Epithelial cell of prostate (primary cell): ENCODE measurements at places on chromosomes 2 and 18.

GRCh38 chr18:7338846-7339245, 108.0 kb downstream of the LRRC30 start:
- no peak for DNase-seq

GRCh38 chr18:6010284-6010683, 115.0 kb upstream of the TMEM200C start:
- DNase-seq = no peak

GRCh38 chr2:167692191-167692590, 555.2 kb downstream of the STK39 start:
- no peak for DNase-seq

DNA sequence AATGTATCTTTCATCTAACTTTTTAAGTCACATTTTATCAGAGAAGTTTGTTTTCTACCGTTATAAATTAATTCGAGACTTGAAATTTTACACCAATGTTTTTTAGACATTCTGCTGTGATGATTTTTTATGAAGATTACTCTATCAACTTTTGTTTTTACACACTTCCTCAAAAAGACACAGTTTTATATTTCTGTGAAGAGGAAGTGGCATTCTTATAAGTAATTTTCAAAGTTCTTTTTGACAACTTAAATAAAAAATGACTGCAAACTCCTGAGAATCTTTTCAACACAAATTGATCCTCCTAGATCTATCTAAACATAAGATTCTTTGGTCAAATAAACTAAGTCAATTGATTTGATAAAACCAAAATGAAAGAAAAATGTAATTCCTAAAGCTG, 13.7 kb downstream of the ANKRD44 start:
- DNase-seq = no peak

DNA sequence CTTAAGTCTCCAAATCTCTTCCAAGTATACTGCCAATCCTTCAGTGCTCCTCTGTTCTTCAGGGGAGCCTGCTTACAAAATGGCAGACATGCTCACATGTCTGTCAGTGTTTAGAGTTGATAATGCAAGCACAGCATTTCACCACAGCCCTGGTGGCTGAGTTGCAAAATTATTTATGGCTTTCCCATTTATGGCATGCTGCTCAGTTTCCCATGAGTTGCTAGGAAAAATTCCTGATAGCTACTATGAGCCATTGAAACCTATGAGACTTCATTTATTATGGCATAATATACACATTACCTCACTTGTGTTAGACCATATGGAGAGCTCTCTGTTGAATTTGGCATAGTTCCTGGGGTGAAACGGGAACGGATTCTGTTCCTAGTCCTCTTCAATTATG, 448.7 kb upstream of the TCF4 start:
- no peak for DNase-seq

GRCh38 chr2:176234156-176234555, 35.1 kb upstream of the MTX2 start:
- DNase-seq = no peak

DNA sequence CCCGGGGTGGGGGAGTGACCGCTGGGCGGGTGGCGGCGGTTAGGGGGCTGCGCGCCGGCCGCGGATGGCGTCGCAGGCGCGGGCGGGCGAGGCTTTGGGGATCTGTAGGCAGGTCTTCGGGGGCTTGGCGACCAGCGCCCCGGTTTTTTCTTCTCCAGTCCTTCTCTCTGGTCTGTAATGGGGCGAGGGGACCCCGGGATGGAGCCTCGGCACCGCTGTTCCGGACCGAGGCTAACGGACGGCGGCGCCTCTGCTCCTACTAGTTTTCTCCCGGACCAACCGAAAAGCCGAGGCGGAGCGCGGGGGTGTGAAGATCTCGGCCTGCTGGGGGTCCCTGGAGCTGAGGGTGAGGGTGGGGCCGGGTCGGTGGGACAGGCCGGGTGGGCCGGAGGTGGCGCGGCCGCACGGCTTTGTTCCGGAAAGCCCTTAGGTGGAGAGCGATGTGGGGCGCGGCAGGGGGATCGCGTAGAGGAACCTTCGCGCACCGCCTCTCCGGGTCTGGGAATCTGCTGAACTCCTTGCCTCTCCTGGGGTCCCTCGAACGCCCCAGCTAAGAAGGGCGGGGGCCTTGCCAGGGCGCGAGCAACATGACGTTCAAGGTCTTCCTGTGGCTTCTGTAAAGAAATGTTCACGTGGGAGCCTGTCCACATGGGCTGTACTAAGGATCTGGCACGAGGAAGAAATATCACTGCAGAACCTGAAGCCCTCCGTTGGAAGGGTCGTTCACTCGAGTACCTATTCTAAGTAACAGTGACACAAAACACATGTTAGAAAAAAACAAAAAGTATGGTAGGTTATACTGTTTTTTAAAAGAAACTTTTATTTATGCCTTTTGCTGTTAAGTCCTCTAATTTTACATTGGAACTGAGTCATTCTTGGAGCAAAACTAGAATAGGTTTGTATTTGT, 861 bp downstream of the SLC39A10 start:
- no peak for DNase-seq

GRCh38 chr2:99636144-99637034, 146.6 kb upstream of the REV1 start:
- DNase-seq = no peak

- DNase-seq = no peak
Measured at GRCh38 chr2:5954509-5954908, 262.3 kb downstream of the SOX11 start.

GRCh38 chr2:19643117-19643518, 258.7 kb downstream of the TTC32 start:
- DNase-seq = no peak

- no peak for DNase-seq
Measured at GRCh38 chr2:69483696-69484095, 46.5 kb upstream of the NFU1 start.

DNA sequence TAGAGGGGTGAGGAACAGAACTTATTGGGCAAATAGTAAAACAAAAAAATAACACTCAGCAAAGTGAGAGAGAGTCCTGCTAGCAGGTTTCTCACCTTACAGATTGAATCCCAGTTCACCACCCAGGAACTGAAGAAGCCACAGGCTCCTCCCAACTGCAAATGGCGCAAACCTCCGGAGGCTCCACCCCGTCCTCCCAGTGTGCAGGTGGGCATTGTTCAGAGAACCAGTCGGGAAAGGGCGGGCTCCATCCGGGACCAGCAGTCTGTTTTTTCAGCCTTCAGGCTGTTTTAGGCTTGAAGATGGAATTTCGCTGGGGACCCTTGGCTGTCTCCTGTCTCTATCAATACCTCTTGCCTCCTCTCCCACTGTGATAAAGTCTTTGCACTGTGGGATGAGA, 317.5 kb downstream of the PARD3B start:
- no peak for DNase-seq

GRCh38 chr18:27956001-27956640, 220.8 kb downstream of the CDH2 start:
- no peak for DNase-seq

GRCh38 chr2:11159574-11160170, 4.4 kb downstream of the SLC66A3 start:
- DNase-seq = no peak

DNA sequence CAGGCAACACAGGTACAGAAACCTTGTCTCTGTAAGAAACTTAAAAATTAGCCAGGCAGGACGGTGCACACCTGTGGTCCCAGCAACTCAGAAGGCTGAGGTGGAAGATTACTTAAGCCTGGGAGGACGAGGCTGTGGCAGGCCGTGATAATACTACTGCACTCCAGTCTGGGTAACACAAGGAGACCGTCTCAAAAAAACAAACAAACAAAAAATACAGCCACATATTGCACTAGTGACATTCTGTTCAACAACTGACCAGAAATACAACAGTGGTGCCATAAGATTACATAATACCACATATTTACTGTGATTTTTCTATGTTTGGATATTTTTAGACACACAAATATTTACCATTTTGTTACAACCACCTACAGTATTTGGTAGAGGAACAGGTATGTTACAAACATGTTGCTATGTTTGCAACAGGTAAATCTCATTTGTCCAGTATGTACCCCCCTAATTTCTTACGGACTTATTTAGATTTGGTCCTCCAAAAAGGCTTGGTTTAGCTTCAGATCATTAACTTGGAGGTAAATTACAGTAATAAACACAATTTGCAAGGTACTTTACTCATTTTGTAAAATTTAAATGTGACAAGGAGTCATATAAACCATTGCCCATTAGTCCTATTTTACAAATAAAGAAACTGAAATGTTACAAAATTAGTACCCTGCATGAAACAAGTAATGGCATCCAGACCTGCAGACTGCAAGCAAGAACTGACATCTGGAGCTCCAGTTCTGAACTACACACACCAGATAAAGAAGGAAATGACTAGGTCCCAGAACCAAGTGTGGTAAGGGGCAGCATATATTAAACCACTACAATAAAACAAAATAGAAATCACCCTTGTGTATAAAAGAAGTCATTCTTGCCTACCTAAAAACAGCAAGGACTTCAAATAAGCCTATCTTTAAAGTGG, 36.8 kb downstream of the TRIP12 start:
- no peak for DNase-seq

GRCh38 chr2:240711701-240712100, 20.0 kb downstream of the AQP12A start:
- DNase-seq = no peak

DNA sequence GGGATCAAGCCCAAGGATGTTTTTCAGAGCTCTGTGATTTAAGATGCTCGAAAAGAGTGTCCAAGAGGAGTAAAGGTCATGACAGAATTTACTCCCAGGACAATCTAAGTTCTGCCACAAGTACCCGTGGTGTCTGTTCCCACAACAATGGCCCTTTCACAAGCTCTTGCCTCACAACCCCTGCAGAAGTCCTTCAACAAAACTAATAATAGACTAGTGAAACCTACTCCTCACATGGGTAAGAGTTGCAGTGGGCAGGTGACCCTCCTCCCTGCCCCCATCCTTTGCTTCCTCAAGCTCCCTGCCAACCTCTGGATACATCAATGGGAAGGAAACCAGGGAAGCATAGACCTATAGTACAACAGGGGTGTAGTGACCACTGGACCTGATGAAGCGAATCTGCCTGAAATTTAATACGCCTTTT, 34.9 kb downstream of the PTCD3 start:
- DNase-seq = no peak

DNA sequence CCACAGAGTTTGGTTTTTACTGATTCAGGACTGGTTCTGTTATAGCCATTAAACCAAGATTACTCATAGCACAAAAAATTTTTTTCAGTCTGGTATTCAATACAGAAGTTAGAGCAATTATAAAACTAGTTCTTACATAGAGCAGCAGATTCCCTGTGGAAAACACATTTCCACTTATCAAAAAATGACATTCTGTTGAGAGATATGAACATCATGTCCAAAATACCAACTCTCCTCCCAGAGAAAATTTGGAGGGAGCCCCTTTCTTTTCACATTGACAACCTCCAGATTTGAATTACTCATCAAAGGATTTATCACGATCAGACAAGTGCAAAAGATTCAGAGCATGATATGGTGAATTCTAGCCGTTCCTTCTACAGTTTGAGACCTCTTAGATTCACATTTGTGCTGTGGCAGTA, 126.8 kb upstream of the SERPINE2 start:
- no peak for DNase-seq

DNA sequence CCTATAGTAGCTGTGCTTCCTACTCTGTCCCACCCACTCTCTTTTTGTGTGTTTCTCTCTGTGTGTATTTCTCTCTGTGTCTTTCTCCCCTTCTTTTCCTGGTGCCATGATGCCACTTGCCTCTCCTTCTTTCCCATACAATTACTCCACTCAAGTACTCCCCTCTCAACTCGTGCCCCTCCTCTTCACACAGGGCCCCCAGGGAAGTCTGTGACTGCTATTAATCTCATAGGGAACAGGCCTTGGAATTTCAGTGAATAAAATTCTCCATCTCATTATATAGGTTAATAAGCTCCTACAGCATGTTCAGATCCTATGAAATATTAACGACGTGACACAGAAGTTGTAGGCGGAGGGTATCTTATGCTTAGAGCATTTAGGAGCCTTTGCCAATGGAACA, 205.9 kb upstream of the EPHA4 start:
- DNase-seq = no peak

DNA sequence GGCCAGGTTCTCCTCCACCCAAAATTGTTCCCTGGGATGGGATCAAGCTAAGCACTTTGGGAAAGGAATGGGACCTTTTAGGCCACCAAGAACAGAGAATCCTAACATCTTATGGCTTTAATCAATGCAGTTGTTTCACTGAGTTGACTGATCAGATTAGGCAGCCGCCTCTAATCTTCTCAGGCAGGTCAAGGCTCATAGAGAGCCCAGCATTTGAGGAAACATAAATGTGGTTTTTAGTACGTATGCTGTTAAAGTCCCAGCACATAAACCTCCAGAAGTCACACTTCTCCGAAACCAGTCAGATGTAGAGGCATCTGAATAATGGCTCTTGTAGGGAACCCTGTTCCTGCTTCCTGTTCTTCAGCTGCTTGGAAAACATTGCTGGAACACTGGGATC, 99.5 kb upstream of the RMDN2 start:
- no peak for DNase-seq

DNA sequence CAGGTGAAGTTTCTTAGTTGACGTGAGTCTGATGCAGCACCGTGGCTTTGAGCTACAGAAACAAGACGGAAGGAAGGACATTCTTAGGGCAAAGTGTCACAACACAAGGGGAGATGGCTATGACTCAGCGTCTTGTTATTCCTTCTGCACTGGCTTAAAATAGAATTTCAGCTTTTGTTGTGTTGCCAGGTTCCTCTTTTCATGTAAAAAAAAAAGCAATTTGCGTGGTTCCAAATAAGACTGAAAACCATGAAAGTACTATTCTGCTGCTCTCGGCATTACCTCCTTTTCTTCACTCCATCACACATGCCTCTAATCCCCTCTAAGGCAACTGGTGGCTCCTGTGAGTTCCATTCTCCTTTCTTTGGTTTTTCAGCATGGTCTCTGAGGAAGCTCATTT, 150.1 kb downstream of the ANTXR1 start:
- no peak for DNase-seq

DNA sequence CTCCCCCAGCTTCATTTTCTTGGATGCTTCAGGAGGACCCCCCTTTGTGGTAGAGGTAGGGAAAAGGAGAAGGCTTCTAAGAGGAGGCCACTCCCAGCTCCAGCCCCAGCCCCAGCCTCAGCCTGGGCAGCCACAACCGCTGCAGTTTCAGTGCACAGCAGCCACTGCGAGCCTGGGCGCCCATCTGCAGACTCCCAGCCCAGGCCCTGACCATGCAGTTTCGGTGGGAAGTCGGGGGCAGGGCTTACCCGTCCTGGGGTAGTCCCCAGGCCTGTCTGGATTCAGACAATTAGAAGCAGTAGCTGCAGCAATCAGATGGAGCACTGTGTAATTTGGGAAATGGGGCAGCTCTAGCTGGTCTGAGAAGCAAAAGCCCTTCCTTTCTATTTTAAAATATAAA, 28.6 kb downstream of the ITM2C start:
- DNase-seq = no peak

DNA sequence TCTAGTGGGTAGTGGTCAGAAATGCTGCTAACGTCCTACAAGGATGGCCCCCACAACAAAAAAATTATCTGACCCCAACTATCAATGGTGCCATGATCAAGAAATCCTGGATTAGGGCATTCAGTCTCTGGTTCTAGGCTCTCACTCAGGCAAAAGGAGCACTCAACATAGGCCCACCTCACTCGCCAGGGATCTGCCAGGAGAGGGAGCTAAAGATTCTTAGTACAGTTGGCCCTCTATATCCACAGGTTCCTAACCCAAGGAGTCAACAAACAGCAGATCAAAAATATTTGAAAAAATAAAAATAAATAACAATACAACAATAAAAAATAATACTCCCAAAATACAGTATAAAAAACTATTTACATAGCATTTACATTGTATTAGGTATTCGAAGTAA, 10.0 kb downstream of the SLC4A5 start:
- DNase-seq = no peak

- DNase-seq = no peak
Measured at GRCh38 chr2:163255086-163255485, 416.5 kb upstream of the KCNH7 start.
